ENCODE measurements at places on chromosomes 4 and X. TPM values are rescaled to one million over a fixed set of nuclear protein-coding genes. Genes with fewer than 3 reads are reported as not detected.

DNA sequence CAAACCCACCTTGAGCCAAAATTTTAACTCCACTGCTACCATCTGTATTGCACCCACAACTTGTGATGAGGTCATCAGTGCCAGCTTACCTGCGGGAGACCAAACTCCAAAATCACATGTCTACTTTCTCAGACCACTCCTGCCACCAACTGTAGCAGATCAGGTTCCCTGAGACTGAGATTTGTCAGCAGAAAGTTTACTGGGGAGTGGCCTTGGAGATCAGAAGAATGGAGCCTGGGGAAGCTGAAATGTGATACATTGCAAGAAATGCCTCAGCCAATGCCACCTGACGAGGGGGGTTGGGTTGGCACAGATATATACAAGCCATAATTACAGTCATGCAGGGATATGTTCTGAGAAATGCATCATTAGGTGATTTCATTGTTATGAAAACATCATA, 19.1 kb downstream of the HAUS3 start:
- DNase-seq = no peak
- H3K27ac ChIP-seq = no peak overlapping the region

DNA sequence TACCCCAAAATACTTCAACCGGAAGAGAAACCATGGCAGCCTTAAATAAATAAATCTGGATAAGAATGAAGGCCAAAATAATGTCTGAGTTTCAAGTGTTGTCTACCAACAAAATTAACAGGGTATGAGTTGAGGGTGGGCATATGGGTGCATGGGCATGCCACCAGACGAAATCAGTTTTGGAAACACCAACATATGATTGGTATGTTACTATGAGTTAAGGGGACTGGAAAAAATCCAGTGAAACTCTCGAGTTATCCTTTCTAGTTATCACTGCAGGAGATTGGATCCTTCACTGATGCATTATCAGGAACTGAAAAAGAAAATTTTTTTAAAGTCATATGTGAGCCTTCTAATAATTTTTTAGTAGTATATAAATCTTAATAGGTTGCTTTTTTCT, 32.4 kb downstream of the NOCT start:
- peaks cover 51% of the 10 kb centered on the region for H3K36me3 ChIP-seq
- H3K27me3 ChIP-seq = no peaks in the 10 kb centered on the region
- H3K27ac ChIP-seq = no peak overlapping the region
- H3K4me3 ChIP-seq = no peak overlapping the region

DNA sequence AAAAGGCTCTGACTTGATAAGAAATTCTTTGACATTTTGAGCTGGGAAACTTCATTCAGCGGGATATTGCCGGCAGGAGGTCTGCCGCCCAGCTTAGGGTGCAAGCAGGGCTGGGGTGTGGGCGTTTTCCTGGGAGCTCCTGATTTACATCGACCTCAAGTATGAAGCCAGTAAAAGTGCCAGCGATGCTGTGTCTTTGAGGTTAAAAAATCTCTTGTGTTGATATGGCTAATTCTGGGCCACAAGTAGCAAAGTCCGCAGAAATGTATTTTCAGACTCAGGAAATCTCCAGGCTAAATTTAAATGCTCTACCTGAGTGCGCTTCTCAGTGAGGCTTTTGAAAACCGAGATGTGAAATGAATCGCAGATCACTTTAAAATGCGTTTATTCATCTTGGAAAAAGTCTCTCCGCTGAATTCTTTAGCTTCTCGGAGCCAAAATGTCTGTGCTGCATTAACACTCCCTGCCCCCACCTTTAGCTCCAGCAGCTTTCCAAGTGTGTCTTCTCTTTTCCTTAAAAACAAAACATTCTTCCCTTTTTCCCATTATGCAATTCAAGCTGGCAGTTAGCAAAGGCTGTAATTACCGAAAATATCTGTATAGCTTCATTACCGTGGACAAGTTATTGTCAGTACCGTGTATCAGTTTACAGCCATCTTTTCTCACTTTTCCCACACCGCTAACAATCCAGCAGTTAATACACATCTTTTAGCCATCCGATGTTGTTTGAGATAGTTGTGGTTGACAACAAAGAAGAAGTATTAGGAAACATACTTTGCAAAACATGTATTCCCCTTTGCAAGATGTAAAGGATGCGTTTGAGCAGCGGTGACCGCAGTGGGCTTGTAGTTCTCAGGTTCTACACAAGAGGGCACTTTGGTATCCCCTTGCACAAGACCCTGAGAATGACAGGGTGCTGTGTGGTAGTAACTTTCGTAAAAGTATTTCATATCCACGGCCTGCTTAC, 136.0 kb upstream of the STX18 start:
- H3K27ac ChIP-seq = no peak overlapping the region
- no peaks in the 10 kb centered on the region for H3K4me1 ChIP-seq
- no peaks in the 10 kb centered on the region for H3K27me3 ChIP-seq
- H3K36me3 ChIP-seq = no peaks in the 10 kb centered on the region

The HTRA3 gene
- not detected for total RNA-seq

- no peaks in the 10 kb centered on the region for H3K27me3 ChIP-seq
- DNase-seq = no peak
- H3K4me3 ChIP-seq = no peak overlapping the region
- no peak overlapping the region for H3K27ac ChIP-seq
- no peaks in the 10 kb centered on the region for H3K4me1 ChIP-seq
Measured at GRCh38 chr4:141390571-141390970, 169.9 kb downstream of the ZNF330 start.
